ENCODE measurements at places on chromosomes 7 and 10.

DNA sequence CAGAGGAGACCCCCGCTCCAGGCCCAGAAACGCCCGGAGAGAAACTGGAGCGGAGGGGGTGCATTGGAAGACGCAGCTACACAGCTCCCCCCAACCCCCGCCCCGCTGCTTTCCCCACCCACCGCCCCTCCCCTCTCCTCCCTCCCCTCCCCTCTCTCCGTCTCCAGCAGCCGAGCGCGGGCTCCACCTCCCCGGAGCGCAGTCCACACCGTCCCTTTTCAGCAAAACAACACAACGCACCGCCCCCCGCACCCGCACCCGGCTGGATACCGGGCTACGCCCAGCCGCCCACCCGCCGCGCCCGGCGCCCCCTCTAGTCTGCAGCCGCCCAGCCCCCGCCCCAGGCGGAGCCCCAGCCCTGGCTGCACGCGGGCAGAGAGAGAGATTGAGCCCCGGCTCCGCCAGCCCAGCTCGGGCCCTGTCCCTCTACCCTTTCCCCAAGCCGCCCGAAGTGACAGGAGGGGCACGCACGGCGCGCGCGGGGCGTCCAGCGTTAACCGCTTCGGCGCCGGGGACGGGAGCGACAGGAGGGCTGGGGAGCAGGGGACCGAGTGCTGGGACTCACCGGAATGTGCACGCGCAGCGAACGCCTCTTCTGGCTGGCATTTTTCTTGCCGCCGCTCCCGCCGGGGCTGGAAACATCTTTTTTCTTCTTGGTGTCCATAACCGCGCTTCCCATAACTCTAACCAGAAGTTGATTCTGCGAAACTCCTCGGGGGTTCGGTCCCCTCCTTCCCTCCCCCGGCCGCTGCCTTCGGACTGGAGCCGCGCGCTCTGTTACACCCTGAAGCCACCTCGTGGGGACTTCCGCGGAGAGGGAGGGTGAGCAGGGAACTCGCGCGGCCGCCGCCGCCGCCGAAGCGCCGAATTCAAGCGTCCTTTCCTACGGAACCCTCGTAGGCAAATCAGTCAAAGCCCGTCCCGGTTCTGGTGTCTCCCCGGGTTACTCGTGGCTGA lies 695 bp downstream of the PRKAG2 start:
- peak; percentile 80 for DNase-seq
- peak overlapping the region; percentile 96 for H3K4me3 ChIP-seq
- H3K27ac ChIP-seq, result peak overlapping the region; percentile 87
- H3K4me1 ChIP-seq, result peaks cover 19% of the 10 kb centered on the region

DNA sequence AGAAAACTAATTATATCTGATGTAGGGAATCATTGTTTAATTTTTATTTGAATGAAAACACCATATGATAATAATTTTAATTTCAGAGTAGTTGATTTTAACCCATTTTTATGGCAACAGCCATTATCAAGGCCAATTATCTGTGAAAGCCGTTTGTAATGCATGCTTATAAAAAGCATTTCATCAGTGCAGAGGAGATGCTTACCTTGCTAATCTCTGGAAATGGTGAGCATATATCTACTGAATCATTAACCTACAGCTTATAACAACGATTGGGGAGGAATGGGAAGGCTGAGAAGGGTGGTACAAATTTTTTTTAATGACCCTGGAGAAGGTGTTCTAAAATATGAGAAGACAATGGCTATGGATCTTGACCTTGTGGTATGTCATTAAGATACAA lies 235.6 kb downstream of the DGKB start:
- no peak overlapping the region for H3K27ac ChIP-seq
- no peaks in the 10 kb centered on the region for H3K36me3 ChIP-seq
- H3K4me3 ChIP-seq, result no peak overlapping the region
- no peaks in the 10 kb centered on the region for H3K4me1 ChIP-seq
- no peaks in the 10 kb centered on the region for H3K27me3 ChIP-seq

DNA sequence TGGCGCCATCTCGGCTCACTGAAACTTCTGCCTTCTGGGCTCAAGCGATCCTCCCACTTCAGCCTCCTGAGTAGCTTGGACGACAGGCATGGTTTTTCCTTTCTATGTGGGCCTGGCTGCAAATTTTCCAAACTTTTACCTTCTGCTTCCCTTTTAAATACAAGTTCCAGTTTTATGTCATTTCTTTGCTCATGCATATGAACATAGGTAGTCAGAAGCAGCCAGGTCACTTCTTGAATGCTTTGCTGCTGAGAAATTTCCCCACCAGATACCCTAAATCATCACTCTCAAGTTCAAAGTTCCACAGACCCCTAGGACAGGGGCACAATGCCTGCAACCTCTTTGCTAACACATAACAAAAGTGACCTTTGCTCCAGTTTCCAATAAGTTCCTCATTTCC lies 21.6 kb upstream of the RPEL1 start:
- no peak overlapping the region for H3K4me3 ChIP-seq
- no peak for DNase-seq
- H3K36me3 ChIP-seq, result peaks cover 7% of the 10 kb centered on the region
- no peak overlapping the region for H3K27ac ChIP-seq
- H3K27me3 ChIP-seq, result no peaks in the 10 kb centered on the region

- H3K36me3 ChIP-seq, result peaks cover 15% of the 10 kb centered on the region
- peaks cover 92% of the 10 kb centered on the region for H3K4me1 ChIP-seq
- H3K4me3 ChIP-seq, result peak overlapping the region; percentile 62
- peak; percentile 69 for DNase-seq
- H3K27me3 ChIP-seq, result no peaks in the 10 kb centered on the region
- peak overlapping the region; percentile 98 for H3K27ac ChIP-seq
These were observed 277.4 kb upstream of the KLF14 start for GRCh38 chr7:131011432-131011742.

DNA sequence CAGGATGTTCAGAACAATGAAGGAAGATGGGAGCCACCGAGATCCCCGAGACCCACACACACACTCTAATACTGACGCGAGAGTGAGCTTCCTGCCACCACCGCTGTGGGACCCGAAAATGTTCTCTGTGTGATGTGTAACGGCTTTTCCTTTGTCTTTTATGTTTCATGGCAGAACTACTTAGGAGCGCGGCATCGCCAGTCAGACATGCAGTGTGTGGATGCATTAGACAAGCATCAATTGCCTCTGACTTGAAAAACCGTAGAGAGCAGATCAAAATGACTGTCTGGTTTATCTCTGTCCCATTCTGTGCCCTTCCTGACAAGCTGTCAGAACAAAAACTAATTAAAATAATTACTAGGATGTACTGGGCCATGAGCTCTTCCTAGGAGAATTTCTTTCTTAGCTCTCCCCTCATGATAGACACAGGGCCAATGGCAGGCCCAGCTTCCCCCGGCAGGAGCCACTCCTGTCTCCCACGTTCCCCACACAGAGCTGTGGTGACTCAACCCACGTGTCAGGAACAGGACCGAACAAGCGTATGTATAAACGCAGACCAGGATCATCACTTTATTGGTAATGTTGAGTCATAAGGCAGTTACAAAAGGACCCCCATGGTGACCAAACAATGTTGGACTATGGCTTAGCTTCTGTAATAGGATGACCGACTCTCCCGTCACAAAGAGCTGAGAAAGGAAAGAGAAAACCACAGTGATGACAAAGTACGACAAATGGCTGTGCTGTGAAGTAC lies 705.0 kb downstream of the PARD3 start:
- no peak for DNase-seq
- no peaks in the 10 kb centered on the region for H3K36me3 ChIP-seq
- no peak overlapping the region for H3K4me3 ChIP-seq
- no peak overlapping the region for H3K27ac ChIP-seq
- no peaks in the 10 kb centered on the region for H3K4me1 ChIP-seq
- peaks cover 2% of the 10 kb centered on the region for H3K27me3 ChIP-seq

- H3K4me3 ChIP-seq, result no peak overlapping the region
- H3K27ac ChIP-seq, result peak overlapping the region; percentile 86
- peaks cover 15% of the 10 kb centered on the region for H3K36me3 ChIP-seq
- peaks cover 55% of the 10 kb centered on the region for H3K4me1 ChIP-seq
- no peaks in the 10 kb centered on the region for H3K27me3 ChIP-seq
These were observed 77.3 kb upstream of the SAMD8 start for GRCh38 chr10:75034131-75034512.
